ENCODE measurements at places on chromosomes 5 and 9.
A peak's percentile ranks its signal among the peaks of the same experiment; 100 is the strongest.

- DNase-seq: no peak
Observed at GRCh38 chr5:59356813-59357380, 536.6 kb downstream of the PDE4D start.

GRCh38 chr9:11348366-11348765 is 735.6 kb upstream of the PTPRD start:
- no peak for DNase-seq

- no peak for DNase-seq
Observed at GRCh38 chr5:68319706-68320412, 104.3 kb downstream of the PIK3R1 start.

DNA sequence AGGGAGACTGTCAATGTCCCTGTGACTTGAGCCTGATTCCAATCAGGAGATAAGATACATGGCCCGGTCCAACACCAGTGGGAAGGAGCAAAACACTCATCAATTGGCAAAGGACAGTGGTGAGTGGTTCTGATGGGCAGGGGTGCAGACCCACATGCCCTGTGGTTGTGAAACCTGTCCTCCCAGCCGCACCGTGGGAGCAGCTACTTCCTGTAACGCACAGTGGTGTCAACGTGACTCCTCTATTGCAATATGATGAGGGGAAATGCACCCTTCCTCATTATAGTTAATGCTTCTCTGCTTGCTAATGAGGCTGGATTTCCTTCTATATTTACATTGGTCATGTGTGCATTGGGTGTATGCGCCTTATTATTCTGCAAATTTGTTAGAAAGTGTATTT is 223.0 kb downstream of the IRX1 start:
- no peak for DNase-seq

DNA sequence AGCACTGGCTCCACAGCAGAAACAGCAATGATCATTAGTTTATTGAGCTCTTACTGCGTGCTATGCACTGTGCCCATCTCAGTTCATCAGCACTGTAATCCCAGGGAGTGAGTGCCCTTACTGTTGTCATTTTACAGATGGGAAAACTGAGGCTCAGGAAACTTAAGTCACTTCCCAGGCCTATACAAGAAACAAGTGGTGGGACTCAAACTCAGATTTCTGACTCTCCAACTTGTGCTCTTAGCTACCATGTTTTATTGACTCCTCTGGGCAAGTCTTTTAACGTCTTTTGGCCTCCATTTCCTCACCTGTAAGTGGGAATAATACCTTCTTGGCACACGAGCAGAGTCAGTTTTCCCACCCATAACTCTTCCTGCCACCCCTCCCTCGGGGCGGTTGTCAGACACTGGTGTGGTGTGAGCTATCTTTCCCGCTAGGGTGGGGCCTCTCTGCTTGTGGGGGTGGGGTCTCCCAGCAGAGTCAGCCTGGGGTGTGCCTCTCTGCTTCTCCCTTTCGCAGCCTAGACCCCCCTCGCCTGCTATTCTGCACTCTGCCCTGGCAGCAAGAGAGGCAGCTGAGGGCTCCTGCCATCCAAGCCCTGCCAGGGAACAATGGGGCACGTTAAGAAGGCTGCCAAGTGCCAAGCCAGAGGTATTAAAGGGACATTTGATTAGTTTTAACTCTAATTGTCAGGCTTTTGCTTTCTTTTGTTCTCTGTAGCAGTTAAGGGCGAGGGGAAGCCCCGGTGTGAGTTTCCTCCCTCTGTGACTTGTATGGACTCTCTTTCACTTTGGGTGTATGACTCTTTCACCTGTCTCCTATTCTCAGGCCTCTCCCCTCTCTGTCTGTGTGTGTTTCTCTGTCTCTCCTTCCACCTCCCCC is 12.1 kb downstream of the GALNT10 start:
- peak; percentile 41 for DNase-seq

DNA sequence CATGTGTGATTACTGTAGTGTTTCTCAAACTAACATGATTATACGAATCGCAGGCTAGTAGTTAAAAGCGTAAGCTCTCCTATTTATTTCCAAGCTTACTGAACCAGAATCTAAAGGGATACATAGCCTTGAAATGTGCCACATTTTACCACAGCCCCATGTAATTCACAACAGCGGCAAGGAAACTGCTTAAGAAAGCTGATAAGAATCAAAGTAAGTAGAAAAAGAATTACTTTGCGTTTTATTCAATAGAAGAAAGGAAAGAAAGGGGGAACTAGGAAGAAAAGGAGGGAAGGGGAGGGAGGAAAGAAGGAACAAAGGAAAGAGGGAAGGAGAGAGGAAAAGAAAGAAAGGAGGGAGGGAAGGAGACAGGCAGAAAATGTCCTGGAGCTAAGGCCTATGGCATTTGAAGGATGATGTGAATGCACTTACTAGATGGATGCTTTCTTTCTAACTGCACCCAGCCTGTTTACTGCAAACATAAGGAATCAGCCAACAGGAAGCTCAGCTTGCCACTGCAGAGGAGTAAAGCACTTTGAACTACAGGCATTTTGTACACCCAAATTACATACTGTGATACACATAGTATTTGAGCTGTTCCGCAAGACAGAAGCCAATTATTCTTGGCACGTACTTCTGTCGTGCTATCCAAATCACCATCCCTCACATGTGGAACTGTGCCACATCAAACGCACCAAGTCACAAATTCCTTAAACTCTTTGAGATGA is 521.7 kb downstream of the RAB3C start:
- no peak for DNase-seq

DNA sequence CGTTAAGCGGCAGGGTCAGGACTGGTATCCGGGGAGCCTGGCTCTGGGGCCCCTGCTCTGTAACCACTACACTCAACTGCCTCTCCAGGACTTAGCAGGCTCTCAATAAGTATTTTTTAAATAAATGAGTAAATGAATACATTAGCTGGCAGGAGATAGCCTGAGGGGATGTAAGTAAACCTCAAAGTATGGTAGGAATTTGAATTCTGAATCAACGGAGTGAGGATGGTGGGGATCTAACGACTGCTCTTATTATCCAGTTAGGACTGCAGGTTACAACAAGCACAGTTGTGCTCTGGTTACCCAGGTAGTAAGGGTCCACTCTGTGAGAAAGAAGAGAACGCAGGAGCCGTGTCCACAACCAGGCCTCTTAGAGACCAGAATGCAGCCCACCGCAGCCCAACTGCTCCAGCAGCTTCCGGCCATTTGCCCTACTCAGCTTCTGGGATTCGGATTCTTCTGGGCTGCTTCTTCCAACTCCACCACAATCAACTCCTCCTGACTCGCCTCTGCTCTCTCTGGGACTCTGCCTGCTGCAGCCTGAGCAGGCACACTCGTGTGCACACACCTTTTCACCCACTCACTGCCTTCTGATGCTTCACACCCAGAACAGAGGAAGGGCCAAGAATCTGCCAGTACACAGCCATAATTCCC is 52.6 kb downstream of the MED27 start:
- DNase-seq: no peak

DNA sequence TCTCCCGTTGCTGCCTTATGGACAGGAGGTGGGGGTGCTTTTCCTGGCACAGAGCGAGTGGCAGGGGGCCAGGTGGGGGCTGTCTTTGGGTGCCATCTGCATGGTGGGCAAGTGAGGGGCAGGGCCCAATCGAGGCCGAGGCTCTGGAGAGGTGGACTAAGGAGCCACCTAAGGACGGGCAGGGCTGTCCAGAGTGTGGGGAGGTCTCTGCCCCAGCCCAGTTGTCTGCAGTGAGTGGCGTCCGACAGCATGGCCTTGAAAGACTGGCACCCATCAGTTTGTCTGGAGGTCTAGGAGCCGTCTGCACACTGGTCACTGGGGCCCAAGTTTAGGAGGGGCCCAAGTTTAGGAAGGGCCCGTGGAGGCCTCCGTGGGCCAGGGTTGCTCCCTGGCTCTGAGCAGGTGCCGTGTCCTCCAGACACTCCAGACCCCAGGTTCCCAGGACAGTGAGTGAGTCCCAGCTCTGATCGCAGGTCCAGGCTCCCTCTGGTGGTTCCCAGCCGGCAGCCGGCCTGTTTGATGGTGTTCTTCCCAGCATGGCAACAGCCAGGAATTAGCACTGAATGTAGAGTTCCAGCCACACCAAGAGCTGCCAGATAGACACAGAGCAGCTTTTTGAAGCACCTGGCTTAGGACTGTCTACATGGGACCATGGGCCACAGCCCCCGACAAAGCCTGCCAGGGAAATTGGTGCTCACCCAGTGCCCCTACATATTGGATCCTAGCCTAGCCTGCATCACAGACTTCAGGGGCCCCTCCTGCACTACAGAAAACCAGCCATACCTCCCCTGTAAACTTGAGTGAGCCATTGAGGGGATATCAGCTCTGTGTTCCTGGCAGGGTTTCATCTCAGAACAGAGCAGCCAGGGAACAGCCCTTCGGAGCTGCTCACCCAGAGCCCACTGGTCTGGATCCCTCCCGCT is 120.9 kb downstream of the WNK2 start:
- no peak for DNase-seq

GRCh38 chr9:125638239-125639045 is 68.6 kb downstream of the MAPKAP1 start:
- no peak for DNase-seq

GRCh38 chr5:91139572-91140200 is 243.4 kb downstream of the ARRDC3 start:
- no peak for DNase-seq

DNA sequence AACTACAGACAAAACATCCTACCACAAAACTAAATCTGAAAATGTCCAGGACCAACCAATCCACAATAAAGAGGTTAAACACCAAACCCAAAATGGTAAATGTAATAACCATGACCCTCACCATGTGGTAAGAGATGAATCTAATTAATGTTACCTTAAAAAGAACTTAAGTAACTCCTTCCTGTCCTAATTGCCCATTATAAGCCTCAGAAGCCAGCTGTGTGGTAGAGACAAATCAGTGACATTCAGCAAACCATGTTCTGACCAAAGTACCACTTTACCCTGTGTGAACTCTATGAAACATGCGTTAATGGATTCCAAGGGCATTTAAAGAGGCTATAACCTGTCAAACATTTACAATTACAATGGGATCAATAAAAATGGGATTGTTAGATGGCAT is 25.0 kb downstream of the LPAR1 start:
- DNase-seq: peak; percentile 48

All from NCI-H2029 (cell line).